Endothelial cell (in vitro differentiated cells): ENCODE measurements at places on chromosomes 4 and X.

- DNase-seq = no peak
Observed at GRCh38 chr4:176818531-176818930, 25.8 kb upstream of the VEGFC start.

DNA sequence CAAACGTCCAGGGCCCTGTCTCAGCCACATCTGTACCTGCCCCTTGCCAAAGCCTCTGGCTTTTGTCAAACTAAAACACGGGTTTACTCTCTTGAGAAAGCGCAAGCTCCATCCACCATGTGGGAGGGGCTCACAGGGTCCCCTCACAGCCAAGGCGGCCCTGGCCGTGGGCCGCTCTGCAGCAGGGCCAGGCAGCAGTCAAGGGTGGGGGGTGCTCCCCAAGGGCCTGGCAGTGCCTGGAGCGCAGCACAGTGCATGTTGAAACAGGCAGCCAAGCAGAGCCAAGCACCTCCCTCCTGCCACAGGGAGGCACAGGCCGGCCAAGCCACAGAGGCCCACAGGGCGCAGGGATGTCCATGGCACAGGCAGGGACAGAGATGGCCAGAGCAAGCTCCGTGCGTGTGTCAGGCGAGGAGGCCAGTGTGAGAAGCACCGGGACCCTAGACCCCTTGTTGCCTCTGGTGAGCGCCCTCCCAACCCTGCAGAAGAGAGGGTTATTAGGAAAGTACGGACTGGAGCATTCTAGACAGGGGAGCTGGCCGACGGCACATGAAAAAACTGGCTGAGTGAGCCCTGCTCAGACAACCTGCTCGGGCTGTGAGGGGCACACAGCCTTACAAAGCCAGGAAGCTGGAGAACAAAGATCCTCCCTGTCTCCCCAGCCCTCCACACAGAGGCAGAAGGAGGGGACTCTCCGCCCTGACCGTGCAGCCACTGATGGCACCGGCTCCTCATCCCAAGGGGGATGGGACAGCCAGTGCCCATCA is 39.0 kb downstream of the FAM53A start:
- DNase-seq = no peak

GRCh38 chr4:99654361-99654761 is 3.3 kb downstream of the C4orf54 start:
- no peak for DNase-seq

DNA sequence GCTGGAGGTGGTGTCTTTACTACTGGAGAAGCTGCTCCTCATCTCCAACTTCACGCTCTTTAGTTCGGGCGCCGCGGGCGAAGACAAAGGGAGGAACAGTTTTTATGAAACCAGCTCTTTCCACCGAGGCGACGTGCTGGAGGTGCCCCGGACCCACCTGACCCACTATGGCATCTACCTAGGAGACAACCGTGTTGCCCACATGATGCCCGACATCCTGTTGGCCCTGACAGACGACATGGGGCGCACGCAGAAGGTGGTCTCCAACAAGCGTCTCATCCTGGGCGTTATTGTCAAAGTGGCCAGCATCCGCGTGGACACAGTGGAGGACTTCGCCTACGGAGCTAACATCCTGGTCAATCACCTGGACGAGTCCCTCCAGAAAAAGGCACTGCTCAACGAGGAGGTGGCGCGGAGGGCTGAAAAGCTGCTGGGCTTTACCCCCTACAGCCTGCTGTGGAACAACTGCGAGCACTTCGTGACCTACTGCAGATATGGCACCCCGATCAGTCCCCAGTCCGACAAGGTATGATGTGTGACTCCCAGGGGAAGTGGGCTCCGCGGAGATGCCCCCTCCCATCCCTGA is 634 bp downstream of the LRAT start:
- DNase-seq = no peak

DNA sequence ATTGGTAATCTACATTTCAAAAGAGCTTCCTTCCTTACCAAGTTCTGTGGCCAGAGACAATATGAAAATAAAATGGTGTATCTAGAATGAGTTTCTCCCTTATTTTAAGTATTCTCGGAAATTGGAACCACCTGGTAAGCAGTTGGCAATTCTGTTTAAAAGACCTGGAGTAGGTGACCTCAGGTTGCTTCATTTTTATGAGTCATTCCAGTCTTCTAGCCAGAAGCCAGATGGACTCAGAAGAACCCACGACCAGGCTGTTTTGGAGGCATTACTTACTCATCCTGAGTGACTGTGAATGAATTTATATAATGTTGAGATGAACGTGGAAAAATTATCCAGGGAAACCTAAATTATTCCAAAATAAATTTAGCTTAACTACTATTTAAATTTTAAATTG is 9.1 kb downstream of the BMPR1B start:
- no peak for DNase-seq

DNA sequence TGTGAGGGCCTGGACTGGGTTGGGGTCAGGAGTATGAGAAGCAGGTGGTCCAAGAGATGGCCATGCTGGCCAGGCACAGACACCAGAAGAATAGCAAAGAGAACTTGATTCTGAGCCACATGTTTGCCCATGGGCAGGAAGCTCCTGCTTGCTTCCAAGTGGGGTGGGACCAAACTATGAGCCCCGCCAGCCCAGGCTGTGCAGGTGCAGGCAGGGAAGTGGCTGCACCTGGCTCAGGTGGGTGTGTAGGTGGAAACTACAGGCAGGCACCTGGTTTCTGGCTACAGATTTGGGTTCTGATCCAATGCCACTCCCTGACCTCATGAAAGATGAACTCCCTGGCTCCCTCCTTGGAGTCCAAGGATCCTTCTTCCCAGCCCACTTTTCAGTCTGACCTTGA is 207.9 kb upstream of the KLF3 start:
- DNase-seq = no peak
